Pancreas (tissue), 10 donors: ENCODE measurements at places on chromosomes 4 and X. TPM values are rescaled to one million over a fixed set of nuclear protein-coding genes. Genes with fewer than 3 reads are reported as not detected.

L1CAM gene
- polyA plus RNA-seq = 0.84 TPM

DNA sequence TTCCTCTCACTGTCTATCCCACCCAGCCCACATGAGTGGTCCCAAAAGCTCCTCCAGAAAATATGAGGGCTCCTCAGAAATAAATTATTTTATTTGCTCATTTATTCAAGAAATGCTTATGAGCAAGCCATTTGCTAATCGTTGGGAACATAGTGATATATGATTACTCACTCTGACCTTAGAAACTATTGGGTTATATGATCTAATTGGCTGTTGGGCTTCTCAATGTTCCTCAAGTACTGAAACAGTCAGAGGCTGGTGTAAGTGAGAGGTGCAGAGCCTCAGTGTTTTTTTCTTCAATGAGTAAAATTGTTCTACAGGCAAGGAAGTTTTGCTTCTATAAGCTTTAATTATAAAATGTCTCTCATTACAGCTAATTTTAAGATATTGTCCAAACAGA lies 893.8 kb upstream of the INTU start:
- DNase-seq = no peak

- DNase-seq = no peak
Observed at GRCh38 chr4:118939169-118939783, 50.6 kb downstream of the SYNPO2 start.

GRCh38 chrX:17846045-17846444 lies 15.1 kb downstream of the RAI2 start:
- no peak for DNase-seq

DNA sequence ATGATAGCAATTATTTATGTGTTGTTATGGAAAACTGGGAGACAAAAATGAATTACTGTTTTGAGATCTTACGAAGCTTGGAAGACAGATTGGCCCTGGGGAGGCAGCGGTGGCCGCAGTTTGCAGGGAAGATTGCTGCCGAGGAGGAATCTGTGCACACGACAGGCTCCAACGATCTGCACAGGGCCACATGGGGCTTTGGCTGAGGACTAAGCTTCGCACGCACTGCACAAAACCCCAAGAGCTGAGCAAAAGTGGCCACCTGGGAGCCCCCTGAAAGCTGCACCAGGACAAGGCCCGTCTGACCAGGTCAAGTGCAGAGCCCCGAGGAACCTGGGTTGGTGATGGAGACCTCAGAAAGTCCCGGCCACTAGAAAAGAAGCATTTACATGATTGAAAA lies 5.2 kb upstream of the PDE6B start:
- no peak for DNase-seq

DNA sequence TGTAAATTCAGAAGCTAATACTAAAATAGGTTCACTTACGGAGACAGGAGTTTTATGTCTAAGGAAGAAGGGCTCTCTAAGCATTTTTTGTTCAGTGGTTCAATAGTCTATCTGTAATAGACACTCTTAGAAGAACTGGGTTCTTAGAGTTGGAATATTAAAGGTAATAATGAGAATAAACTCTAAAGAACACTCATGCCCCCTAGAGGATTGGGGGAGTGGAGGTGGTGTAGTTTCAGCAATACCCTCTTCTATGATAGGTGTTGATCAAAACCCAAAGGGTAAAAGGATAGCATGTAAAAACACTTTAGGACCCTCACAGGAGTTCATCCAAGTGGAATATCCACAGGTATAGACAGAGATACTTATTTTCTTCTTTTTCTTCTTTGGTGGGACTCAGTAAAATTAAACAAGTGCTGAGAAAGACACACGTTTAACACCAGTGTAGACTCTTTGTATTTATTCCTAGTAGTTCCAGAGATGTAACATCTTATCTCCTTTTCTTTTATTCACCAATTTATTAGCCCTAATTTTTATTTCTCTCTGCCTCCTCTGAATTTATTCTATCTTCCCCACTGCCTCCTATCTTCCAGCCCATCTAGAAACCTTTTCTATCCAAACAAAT lies 25.7 kb upstream of the MND1 start:
- DNase-seq = no peak
